ENCODE measurements at places on chromosomes 5 and 9.

DNA sequence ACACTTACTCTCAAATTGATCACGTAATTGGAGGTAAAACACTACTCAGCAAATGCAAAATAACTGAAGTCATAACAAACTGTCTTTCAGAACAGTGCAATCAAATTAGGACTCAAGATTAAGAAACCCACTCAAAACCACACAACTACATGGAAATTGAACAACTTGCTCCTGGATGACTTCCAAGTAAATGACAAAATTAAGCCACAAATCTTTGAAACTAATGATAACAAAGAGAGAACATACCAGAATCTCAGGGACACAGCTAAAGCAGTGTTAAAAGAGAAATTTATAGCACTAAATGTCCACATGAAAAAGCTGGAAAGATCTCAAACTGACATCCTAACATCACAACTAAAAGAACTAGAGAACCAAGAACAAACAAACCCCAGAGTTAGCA, 540.5 kb upstream of the CDH18 start:
- no peak for DNase-seq

DNA sequence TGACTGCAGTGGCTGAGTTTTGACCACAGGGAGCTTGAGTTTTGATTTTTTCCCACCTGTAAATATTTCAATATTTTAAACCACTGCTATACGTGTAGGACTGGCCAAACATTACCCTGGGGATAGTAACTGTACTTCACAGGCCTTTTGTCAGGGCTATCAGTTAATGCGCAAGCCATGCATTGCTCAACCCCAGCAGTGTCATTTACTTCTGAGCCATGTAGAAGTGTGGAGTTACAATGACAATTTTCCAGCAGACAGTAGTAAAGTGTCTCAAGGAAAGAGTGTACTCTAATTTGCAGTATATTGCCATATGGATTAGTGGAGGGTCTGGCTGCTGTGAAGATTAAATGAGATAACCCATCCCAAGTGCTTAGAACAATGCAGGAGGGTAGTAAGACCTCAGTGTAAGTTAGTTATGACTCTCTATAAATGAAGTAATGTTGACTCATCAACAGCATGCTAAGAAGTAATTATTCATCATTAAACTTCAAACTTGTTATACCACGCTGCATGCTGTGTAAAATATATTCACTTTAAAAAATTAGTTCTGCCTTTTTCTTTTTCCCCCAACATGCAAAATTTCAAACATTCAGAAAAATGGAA, 489.2 kb downstream of the KDM4C start:
- no peak for DNase-seq

DNA sequence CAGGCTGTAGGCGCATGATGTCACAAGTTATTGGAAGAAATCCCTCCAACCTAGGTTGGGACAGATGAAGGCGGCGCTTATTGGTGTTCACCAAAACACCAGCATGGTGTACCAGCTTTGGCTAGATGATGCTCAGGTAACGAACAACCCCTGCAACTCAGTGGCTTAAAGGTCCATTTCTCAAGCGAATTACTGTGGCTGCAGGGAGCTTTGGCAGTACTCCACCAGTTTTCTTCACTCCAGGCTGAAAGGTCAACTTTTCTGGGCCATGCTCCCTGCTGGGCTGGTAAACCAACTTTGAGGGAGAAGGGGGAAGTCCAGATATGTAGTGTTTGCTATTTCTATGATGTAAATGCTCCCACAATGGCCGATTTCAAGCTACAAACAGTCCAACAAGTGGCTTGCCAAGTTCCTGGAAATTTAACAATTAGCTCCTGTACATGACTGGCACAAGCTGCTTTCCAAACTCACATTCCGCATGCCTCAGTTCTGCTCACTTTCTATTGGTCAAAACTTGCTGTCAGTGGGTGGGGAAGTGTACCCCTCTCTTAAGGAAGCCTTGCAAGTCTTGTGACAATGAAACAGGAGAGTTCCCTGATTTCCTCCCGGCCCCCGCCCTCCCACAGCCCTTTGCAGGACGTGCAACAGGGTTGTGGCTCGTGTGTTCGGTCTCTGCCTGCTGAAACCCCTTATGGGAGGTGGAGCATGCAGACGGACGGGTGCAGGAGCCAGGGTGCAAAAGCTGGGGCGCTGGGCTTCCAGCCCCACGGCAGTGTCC, 588 bp upstream of the ZBED3 start:
- no peak for DNase-seq

DNA sequence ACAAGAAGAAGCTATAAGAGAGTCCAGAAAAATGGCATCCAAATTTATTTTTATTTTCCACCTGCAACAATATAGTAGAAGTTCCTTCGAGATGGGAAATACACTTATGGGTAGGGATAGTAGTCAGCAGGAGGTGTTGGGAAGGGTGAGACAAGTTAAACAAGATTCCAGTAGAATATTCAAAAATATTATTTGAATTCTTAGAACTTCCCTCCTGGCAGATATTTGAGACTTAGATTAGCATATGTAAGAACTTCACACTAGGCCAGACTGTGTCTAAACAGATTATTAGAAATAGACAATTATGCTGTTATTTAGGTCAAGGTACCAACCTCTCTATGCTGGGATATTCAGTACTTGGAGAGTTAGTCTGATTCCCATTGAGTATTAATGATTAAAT, 108.7 kb downstream of the PLK2 start:
- DNase-seq, result no peak

DNA sequence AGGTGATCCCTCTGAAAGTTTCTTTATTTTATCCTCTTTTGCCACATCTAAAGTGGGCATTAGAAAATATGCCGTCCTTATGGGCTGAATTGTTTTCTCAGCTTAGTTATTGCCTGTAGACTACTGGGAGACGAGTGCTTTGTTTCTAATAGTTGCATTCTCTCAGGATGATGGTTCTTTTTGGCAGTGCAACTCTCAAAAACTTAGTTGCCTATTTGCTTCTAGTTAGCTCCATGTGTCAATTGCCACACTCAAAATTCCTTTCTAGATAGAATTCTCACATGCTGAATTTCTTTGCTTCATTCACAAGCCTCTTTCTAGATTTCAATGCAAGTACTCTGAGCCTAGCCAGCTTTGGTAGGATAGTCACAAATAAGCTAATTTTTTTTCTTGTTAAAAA, 155.5 kb downstream of the FGF10 start:
- no peak for DNase-seq

GRCh38 chr5:120504057-120504456, 40.0 kb downstream of the PRR16 start:
- DNase-seq, result no peak

DNA sequence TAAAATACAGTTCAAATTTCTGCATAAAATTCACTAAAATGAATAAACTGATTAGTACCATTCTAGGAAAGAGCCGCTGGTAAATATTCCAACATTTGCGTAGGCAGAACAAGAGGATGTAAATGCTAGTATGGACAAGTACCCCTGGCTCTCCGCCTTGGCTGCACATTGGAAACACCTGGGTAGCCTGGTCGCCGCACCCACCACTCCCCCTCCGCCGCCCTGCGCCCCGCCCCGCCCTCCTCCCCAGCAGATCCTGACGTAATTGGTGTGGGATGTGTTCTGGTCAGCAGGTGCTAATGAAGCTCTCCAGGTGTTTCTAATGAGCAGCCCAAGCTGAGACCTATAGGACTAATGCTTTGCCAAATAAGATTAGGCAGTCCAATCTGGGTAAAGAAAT, 225.7 kb downstream of the FRMD3 start:
- no peak for DNase-seq

GRCh38 chr5:144644317-144644716, 473.6 kb downstream of the KCTD16 start:
- no peak for DNase-seq

- DNase-seq, result no peak
These were observed 60.3 kb downstream of the S1PR3 start for GRCh38 chr9:89051421-89052025.

- no peak for DNase-seq
These were observed 151.9 kb downstream of the C9orf152 start for GRCh38 chr9:110056062-110056461.

- no peak for DNase-seq
These were observed 47.2 kb upstream of the COX7C start for GRCh38 chr5:86570427-86571083.

GRCh38 chr9:78397454-78397853, 100.5 kb downstream of the PSAT1 start:
- DNase-seq, result no peak

GRCh38 chr5:28415791-28416443, 1377.5 kb upstream of the CDH9 start:
- no peak for DNase-seq

DNA sequence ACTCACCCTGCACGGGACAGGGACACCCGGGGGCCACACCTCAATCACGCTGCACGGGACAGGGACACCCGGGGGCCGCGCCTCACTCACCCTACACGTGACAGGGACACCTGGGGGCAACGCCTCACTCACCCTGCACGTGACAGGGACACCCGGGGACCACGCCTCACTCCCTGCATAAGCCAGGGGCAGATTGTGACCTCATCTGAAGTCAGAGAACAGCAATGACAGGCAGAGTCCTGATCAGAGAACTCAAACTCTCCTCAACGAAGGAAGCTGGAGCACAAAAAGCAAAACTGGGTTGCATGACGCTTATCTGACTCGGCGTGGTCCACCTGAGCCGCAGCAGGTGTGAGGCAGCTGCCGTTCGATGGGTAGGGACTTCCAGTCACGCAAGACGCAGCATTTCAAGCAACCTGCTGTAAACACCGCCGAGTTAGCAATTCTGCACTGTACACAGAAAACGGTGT, 3.2 kb downstream of the TERT start:
- no peak for DNase-seq

DNA sequence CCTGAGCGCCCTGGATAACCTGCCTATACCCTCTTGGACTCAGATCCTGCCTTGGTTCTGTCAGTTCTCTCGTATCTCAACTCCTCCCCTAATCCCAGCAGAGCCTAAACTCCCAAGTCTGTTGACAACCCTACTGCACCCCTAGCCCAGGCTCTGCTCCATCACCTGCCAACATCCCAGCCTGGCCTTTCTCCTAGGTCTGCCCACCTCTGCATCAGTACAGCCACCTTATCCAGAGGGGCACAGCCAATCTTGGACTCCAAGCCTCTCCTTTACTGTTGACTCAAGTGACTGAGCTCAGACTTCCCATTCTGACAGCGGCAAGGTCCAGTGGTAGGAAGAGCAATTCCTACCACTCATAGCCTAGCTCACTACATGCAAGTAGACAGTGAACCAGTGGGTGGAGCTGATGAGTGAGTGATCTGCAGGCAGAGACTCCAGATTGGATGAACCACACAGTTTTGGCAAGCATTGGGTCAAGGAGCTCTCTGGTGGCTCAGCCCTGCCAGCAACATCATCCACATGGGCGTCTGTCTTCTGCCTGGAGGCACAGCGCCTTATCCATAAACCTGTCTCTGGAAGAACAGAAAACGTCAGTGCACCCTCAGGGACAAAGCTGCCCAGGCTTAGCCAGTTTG, 26.5 kb downstream of the TRMO start:
- DNase-seq, result no peak

DNA sequence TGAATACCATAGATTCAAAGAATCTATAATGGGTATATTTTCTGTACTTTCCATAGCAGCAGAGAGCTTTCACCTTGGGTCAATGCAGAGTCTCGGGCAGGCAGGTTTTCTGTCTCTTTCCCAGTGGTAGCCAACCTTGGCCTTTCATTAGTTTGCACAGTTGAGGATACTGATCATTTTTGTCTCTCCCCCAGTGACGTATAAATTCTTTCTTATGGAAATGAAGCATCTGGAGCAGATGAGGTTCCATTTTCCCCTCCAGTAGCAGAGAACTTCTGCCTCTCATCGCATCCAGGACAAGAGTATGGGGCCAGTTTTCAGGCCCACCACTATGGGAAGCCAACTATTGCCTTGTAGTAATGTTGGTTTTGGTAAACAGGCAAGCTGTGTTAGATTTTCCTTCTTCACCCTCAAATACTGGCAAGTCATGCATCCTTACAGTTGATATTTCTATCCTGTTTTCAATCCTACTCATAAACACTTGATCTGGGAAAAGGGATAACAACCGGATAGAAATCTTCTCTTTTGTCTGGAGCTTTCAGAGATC, 845.2 kb upstream of the CDH18 start:
- no peak for DNase-seq
